Right renal pelvis (tissue), 4 donors: ENCODE measurements at places on chromosomes 6 and 20.

DNA sequence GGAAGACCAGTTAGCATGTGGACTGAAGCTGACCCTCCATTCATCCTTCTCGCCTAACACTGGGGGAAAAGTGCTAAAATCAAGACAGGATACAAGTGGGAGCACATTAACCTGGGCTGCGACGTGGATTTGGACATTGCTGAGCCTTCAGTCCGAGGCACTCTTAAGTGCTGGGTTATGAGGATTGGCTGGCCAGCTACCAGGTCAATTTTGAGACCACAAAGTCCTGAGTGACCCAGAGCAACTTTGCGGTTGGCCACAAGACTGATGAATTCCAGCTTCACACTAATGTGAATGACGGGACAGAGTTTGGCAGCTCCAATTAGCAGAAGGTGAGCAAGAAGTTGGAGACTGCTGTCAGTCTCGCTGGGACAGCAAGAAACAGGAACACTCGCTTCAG, 20.7 kb downstream of the FUCA2 start:
- no peak for DNase-seq

DNA sequence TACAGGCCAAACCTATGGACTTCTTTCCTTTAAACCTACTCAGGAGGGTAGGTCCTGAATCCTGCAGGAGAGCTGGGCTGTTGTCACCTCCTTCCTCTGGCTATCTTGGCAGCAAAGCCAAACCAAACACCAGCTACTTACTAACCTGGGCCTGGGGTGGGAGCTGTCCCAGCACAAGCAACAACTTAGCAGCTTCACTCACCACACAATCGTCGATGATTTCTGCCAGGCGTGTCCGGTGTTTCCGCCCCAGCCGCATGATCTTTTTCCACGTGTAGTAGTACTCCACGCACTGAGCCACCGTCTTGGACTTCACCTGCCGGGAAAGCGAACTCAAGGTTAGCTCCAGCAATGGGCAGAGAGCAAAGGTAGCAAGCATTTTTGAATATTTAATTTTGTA, 25.4 kb upstream of the MRPS10 start:
- no peak for DNase-seq

DNA sequence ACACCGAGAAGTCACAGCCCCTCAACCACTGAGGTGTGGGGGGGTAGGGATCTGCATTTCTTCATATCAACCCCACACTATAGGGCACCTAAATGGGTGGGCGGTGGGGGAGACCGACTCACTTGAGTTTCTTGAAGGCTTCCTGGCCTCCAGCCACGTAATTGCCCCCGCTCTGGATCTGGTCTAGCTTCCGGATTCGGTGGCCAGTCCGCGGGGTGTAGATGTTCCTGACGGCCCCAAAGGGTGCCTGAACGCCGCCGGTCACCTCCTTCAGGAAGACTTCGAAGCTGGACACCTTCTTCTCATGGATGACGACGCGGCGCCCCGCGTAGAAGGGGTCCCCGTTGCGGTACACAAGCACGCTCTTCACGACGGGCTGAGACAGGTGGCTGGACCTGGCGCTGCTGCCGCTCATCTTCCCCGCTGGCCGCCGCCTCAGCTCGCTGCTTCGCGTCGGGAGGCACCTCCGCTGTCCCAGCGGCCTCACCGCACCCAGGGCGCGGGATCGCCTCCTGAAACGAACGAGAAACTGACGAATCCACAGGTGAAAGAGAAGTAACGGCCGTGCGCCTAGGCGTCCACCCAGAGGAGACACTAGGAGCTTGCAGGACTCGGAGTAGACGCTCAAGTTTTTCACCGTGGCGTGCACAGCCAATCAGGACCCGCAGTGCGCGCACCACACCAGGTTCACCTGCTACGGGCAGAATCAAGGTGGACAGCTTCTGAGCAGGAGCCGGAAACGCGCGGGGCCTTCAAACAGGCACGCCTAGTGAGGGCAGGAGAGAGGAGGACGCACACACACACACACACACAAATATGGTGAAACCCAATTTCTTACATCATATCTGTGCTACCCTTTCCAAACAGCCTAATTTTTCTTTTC, at the start of gene DCDC2:
Gene DCDC2, minus strand, starts transcription at position 724 of the 883 bp plus-strand sequence. Its CDS starts 309 bp downstream, at position 415.
- DNase-seq, result peak; percentile 60

GRCh38 chr6:36986704-36987047, 680 bp upstream of the MTCH1 start:
- no peak for DNase-seq
